ENCODE measurements at places on chromosomes 11 and 22. TPM values are rescaled to one million over a fixed set of nuclear protein-coding genes. Genes with fewer than 3 reads are reported as not detected.

The OR5A1 gene
- not detected for total RNA-seq

The RANBP1 gene
- 25.1 TPM for total RNA-seq

The ZNRF3 gene
- total RNA-seq, result 4.0 TPM

The DAGLA gene
- total RNA-seq, result 5.7 TPM

The FGF19 gene
- total RNA-seq, result 0.19 TPM

The GTSE1 gene
- total RNA-seq, result 0.17 TPM

DNA sequence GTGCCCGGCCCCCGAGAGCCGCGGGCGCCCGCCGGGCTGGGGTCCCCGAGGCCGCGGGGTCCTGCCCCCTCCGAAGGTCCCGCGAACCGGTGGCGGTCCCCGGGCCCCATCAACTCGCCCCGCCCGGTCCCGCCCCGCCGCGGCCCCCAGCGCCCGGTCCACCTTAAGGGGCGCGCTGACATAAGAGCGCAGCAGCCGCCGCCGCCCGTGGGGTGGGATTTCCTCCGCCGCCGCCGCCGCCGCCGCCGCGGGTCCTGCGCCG lies at the start of gene ZDHHC8:
Gene ZDHHC8 (plus strand): TSS at position 208 of the 262 bp plus-strand sequence. CDS start 144 bp downstream, outside the sequence.
- H3K27ac ChIP-seq, result peak within 1 kb of the TSS; percentile 86
- no peaks in the 10 kb centered on the region for H3K27me3 ChIP-seq
- H3K36me3 ChIP-seq, result peaks cover 6% of the 10 kb centered on the region
- H3K4me3 ChIP-seq, result peak within 1 kb of the TSS; percentile 97
- peaks cover 6% of the 10 kb centered on the region for H3K4me1 ChIP-seq

DNA sequence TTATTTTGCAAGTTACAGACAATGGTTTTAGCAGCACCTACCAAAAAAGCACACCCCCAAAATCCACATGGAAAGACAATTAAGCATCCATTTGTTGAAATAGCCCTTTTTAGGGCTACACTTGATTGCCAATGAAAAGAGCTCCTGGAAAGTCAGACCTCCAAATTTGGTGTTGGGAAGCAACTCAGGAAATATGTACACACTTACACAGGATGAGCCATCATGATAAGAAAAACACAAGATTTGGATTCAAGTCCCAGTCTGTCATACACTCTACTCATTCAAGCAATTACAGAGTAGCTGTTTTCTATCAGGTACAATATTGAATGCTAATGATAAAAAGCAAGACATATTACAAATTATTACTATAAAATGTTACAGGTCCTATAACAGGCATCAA lies 31.5 kb downstream of the FAM168A start:
- H3K27me3 ChIP-seq, result no peaks in the 10 kb centered on the region
- no peaks in the 10 kb centered on the region for H3K36me3 ChIP-seq
- H3K4me3 ChIP-seq, result no peak overlapping the region

DNA sequence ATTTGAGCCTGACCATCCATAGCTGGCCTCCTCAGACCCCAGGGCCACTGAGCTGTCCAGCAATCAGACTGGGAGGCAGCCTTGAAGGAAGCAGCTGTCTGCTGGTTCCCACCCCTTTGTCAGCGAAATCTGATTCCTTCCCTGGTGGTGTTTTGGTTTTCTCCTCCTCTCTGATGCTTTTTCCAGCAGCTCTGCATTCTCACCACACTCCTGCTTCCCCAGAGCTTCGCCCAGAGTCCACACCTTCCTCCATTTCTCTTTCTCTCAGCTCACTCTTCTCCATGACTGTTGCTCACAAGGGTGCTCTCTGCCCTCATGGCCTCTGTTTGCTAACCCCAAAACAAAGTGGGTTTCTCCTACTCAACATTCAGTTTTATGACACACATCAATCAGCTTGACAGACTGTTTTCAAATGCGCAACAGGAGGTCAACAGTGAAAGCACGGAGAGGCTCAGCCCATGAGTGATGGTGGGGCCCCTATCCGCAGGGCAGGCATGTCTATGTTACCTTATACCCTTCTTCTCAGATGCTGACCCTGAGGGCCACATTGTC lies 130.6 kb upstream of the MTNR1B start:
- H3K27me3 ChIP-seq, result no peaks in the 10 kb centered on the region
- no peaks in the 10 kb centered on the region for H3K36me3 ChIP-seq
- H3K4me1 ChIP-seq, result no peaks in the 10 kb centered on the region
- no peak for DNase-seq
- no peak overlapping the region for H3K4me3 ChIP-seq

GRCh38 chr11:44978274-44978960 lies 27.7 kb upstream of the TP53I11 start:
- peaks cover 44% of the 10 kb centered on the region for H3K4me1 ChIP-seq
- peak overlapping the region; percentile 60 for H3K27ac ChIP-seq
- H3K27me3 ChIP-seq, result no peaks in the 10 kb centered on the region
- H3K36me3 ChIP-seq, result no peaks in the 10 kb centered on the region

DNA sequence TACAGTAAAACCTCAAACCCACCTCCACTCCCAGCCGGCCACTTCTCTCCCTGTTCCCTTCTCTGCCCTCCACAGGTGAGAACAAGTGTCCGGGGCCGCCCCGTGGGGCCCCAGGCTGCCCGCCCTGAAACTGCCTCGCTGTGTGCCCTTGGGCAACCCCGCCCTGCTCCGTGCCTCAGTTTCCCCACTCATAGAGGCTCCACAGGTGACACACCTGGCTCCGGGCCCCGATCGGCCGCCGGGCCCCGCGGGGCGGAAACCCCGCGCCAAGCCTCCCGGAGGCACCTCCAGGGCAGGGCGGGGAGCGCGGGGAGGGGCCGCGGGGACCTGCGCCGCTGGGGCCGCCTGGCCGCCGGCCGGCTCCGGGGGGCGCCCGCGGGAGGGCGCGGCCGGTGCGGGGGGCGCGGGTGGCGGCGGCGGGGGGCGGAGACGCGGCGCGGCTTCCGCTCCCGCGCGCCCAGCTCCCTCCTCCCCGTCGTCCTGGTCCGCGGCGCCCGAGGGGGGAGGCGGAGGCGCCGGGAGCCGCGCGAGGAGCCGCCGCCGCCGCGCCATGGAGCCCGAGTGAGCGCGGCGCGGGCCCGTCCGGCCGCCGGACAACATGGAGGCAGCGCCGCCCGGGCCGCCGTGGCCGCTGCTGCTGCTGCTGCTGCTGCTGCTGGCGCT lies at the start of gene LRP5:
Gene LRP5 (plus strand): TSS at position 475 of the 663 bp plus-strand sequence. CDS start 124 bp downstream, at position 599.
- peak; percentile 53 for DNase-seq
- H3K4me3 ChIP-seq, result peak within 1 kb of the TSS; percentile 53
- peaks cover 27% of the 10 kb centered on the region for H3K4me1 ChIP-seq
- no peaks in the 10 kb centered on the region for H3K36me3 ChIP-seq
- no peaks in the 10 kb centered on the region for H3K27me3 ChIP-seq

DNA sequence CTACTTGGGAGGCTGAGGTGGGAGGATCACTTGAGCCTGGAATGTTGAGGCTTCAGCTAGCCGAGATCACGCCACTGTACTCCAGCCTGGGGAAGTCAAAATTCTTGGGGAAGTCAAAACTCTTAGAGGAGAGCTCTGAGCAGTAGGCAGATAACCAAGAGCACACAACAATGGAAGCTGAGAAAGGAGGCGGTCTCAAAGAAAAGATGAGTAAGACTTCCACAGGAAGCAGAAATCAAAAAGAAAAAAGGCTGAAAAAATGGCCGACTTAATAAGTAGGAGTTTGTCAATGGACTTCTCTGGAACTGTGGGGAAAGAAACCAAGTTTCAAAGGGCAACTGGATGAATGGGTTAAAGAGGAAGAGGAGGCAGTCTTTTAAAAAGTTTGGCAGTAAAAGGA lies 32.1 kb downstream of the RAB30 start:
- H3K36me3 ChIP-seq, result no peaks in the 10 kb centered on the region
- H3K27ac ChIP-seq, result no peak overlapping the region
- H3K27me3 ChIP-seq, result no peaks in the 10 kb centered on the region
- DNase-seq, result no peak

DNA sequence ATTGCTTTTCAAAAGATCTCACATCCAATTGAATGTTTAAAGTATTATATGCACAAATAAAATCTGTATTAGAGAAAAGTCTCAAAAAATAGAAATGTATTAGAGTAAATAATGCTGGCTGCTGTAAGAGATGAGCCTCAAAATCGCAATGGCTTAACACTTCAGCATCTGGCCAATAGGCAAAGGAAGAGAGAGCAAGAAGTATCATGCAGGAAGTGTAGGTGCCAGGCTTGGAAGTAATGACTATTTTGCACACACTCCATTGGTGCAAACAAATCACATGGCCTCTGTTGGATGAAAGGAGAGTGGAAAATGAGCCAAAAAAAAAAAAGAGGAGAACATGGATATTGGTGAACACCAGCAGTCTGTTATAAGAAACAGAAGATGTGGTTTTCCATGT lies 193.0 kb upstream of the E2F8 start:
- no peak for DNase-seq
- H3K36me3 ChIP-seq, result no peaks in the 10 kb centered on the region
- H3K27ac ChIP-seq, result no peak overlapping the region
- peaks cover 10% of the 10 kb centered on the region for H3K4me1 ChIP-seq
- no peak overlapping the region for H3K4me3 ChIP-seq

Data from pancreas (tissue), 10 donors.